T-helper 2 cell (primary cell): ENCODE measurements at places on chromosomes 4 and X.

- DNase-seq: no peak
These were observed 134.0 kb downstream of the SH3KBP1 start for GRCh38 chrX:19753368-19753767.

- no peak for DNase-seq
These were observed 47.5 kb upstream of the TRIM2 start for GRCh38 chr4:153156721-153157120.

- DNase-seq: no peak
These were observed 3.6 kb downstream of the UBL4A start for GRCh38 chrX:154482786-154483185.

DNA sequence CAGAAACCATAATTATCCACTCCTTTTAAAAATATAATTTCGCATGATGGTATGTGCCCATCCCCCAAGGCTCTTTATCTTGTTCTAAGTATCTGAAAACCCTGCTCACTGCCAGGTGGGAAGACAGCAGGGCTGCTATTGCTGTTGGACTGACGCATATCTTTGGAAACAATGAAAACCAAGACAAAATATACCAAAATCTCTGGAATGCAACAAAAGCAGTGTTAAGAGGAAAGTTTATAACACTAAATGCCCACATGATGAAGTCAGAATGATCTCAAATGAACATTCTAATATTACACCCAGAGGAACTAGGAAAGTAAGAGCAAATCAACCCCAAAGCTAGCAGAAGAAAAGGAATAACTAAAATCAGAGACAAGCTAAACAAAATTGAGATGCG, 162.0 kb downstream of the FAM47B start:
- DNase-seq: no peak

- DNase-seq: no peak
These were observed 38.4 kb downstream of the CPLX1 start for GRCh38 chr4:787561-787981.

GRCh38 chr4:21002286-21002685, 302.0 kb downstream of the PACRGL start:
- no peak for DNase-seq

- no peak for DNase-seq
These were observed 19.5 kb upstream of the SYTL5 start for GRCh38 chrX:37986893-37987292.

- no peak for DNase-seq
These were observed 19.1 kb upstream of the ZXDA start for GRCh38 chrX:57929373-57929772.

- DNase-seq: no peak
These were observed 108.4 kb upstream of the ZCCHC13 start for GRCh38 chrX:74195605-74196004.

DNA sequence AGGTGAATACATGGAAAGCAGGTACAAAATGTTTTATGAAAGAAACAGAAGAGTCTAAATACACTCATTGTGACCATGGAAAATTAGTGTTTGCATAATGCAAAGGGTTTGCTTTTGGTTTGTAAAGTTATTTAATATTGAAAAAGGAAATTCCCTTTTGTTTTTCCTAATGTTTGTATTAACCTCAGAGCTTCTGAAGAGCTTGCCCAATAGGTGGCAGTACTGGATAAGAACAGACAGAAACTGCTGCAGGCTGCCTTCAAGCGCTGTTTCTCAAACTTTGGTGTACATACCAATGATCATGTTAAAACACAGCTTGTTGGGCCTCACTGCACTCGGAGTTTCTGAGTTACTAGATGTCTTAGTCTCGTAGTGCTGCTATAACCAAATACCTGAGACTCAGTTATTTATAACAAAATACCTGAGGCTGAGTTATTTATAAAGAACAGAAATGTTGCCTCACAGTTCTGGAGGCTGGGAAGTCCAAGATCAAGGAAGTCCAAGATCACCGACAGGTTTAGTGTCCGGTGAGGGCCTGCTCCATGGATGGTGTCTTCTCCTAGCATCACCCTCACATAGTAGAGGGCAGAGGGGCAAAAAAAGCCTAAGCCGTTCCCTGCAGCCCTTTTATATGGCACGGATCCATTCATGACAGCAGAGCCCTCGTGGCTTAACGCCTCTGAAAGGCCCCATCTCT, 54.2 kb downstream of the SUPT20HL2 start:
- DNase-seq: no peak

GRCh38 chr4:151316645-151317044, 8.8 kb downstream of the SH3D19 start:
- no peak for DNase-seq

DNA sequence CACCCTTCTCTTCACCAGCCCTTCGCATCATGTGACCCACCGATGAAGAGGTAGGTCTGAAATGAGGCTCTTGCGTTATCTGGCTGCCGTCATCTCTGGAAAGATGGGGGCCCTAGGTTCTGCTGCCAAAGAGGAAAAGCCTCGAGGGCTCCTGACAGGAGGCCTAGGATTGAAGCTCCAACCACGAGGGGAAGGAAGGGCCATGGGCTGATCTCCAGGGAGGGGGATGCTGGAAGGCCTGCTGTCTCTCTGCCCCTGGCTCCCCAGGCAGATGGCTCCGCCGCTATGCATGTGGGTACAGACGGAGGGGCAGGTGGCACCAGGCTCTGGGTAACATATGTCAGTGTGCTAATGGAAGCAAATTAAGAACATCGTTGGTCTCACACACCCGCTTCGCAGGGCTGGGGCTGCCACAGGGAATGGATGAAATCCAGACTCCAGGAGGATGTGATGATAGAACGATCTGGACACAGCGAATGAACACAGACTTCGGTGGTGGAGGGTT, 44.9 kb downstream of the AFAP1 start:
- DNase-seq: no peak

GRCh38 chr4:45663003-45663402, 460.9 kb downstream of the GABRG1 start:
- DNase-seq: no peak

GRCh38 chr4:48801016-48801715, 21.1 kb upstream of the FRYL start:
- DNase-seq: no peak

DNA sequence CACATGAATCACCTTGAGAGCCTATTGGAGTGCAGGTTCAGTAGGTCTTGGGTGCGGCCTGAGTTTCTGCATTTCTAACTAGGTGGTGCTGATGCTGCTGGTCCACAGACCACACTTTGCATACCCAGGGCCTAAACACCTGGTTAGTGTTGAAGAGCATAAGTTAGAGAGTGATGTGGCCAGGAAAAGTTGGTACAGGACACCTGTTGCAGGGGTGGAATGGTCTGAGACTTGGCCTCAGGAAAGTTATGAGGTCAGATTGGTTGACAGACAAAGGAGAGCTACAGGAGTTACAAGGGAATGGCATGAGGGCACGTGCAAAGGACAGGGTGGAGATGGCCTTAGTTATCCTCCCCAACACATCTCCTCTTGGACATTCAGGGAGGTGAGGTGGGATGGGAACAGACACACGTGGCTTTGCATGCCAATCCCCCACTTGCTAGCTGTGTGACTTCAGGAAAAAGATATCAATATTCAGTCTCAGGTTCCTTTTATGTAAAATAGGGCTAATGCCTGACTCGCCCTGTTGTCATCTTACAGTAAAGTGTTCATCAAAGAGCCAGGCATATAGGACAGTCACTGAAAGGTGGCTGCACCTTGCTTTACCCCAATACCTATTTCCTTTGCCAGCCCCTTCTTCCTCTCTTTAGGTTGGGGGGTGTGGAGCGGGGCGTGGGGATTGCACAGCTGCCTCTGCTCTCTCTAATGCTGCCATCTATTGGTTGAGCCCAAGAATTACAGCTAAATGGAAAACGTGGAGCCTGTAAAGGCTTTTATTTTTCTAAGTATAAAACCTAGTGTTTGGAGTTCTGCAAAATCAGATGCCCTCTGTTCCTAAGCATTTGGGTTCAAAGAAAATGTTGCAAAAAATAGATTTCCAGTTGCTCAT, 47.5 kb downstream of the ATG4A start:
- no peak for DNase-seq

- DNase-seq: no peak
These were observed 182.2 kb downstream of the AR start for GRCh38 chrX:67726018-67726417.

DNA sequence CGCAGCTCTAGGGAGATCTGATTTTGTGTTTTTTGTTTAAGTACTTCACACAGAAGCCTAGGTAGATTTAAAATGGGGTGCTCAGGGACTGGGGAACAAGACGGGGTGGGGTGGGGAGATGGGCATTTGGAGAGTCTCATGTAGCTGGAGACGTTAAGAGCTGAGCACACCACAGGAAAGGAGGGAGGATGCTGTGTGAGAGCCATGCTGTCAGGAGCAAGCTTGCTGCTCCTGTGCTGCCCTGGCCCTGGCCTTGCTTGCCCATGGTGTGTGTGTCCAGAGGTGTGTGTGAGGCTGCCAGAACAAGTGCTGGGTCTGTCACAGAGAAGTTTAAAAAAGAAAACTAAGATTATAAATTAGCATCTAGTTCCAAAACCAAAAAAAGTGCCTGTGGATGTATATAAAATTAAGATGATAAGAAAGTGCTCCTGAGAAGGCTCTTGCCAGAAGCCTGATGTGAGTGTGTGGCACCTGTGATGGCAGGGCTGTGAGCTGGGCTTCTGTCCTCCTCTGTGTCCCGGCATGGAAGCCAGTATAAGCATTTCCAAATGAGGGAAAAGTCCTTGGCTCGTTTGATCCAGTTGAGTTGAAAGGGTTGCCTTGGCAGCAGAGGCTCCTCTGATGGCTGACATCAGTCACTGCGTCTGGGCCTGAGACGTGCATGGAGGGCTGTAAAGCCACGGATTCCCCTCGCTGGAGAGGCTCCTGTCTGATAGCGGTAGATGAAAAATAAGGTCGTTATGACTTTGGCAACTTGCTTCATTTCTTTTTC, 63.5 kb downstream of the NELFA start:
- no peak for DNase-seq

- DNase-seq: no peak
These were observed 25.1 kb upstream of the FAM156A start for GRCh38 chrX:52983321-52984000.

DNA sequence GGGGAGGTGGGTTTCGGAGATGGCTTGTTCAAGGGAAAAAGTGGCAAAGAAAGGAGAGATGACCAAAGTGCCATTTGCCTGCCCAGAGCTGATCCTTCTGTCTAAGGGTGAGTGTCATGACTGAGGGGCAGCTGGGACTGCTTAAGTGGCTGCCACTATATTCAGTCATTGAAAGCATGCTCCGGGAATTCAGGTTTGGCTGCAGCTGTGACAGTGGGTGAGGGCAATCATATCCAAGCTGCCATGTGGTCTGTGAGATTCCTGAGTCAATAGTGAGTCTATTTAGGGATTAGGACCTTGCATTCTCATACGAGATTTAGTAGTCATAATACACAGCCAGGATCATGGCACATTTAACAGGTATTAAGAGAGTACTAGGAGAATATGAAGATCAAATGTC, 138.8 kb upstream of the BANK1 start:
- no peak for DNase-seq

- DNase-seq: no peak
These were observed 969.2 kb upstream of the PRKX start for GRCh38 chrX:4682636-4683035.

DNA sequence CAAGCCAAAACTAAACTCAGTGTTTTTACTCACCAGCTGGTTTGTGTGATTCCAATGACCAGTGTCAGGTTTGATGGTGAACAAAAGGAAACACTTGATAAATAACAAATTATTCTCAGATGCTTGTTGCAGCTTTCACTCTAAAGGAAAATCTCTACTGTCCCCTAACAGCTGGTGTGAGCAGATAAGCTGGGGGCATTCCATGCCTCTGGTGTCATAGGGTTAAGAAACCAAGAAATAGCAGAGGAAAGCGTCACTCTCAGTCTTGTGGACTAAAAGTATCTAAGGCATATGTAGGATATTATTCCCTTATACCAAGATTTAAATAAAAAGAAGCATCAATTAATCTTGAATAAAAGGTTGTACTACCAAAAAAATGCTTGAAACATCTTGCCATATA, 24.3 kb downstream of the TRPC5 start:
- no peak for DNase-seq

DNA sequence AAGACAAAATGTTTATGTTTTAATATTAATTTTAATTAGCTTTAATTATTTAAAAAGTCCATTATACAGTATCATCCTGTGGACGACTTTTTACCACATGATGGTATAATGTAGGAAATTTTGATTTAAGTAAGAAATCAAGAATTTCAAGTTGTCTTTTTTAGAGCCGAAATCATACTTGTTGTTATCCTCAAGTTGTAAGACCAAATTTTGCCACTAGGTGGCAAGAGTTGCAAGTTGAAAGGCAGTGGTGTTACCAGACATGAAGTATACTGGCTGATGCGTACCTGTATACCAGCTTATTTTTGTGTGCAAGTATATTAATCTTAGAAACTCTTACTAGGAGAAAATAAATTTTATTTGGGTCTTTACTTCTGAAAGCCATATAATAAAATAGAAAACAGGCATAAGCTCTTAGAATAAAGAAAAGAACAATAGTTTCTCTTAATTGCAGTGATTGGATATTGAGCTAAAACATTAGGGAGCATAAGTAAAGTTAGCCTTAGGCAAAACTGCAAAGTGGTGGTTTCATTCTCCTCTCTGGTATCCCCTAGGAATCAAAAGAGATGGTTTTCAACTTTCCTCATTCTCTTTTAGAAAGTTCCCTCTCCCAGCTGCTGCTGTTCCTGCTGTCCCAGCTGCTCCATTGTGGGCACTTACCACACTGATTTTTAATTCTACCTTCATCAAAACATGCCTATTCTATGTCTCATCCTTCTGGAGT, 118.0 kb upstream of the WDFY3 start:
- DNase-seq: no peak

DNA sequence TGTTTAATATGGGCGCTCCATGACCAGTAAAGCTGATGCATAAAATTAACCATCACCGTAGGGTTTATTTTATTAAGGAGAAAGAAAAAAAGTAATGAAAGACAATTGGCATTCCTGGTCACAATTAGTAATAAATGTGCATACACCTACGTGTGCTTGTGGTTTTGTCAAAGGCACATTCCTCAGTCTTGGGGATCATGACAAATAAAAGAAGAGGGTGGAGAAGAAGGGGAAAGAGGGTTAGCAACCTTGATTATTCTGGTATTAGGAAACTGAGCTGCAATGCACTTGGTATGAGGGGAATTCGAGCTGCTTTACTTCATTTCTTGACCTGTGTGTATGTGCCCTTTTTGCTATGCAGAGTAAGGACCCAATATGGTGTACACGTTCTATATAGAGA, 1798.3 kb upstream of the PCDH7 start:
- no peak for DNase-seq
